ENCODE measurements at places on chromosomes 1 and 21. TPM values are rescaled to one million over a fixed set of nuclear protein-coding genes. Genes with fewer than 3 reads are reported as not detected.

GRCh38 chr1:109615879-109616278 lies 3.5 kb downstream of the GNAT2 start:
- no peak overlapping the region for H3K27ac ChIP-seq
- H3K27me3 ChIP-seq, result no peaks in the 10 kb centered on the region
- no peak overlapping the region for H3K4me3 ChIP-seq
- DNase-seq, result no peak
- H3K4me1 ChIP-seq, result peaks cover 8% of the 10 kb centered on the region
- H3K36me3 ChIP-seq, result no peaks in the 10 kb centered on the region

GRCh38 chr1:182446033-182446669 lies 3.8 kb upstream of the RGSL1 start:
- no peaks in the 10 kb centered on the region for H3K4me1 ChIP-seq
- no peak overlapping the region for H3K27ac ChIP-seq
- no peak for DNase-seq
- no peak overlapping the region for H3K4me3 ChIP-seq
- H3K36me3 ChIP-seq, result no peaks in the 10 kb centered on the region

DNA sequence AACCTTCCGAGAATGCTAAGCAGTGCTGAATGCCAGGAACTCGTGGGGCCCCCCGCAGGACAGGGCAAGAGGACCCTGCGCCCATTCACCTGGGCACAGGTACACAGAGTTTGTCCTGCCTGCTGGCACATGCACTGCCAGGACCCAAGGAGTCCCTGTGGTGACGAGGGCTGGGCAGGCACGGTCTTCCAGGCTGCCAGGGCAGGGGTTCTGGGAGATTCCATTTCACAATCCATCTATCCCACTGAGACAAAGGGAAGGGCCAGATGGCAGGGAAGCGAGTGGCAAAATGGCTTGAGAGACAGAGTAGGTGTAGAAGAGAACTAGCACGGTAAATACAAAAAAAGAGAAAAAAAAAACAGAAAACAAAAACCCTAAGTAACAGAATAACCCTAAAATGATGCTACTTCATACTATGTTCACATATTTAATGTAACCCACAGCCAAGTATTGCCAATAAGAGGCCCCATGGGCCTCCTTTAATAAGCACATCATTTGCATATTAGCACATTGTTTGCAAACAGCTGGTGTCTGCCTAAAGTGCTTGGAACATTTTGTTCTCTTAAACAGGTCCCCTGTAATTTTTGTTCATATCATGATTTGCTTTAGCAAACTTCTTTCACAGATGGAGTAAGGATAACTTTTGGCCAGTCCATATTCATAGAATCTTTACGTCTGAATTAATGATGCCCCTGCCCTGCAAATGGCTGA lies 83.8 kb downstream of the STUM start:
- H3K27me3 ChIP-seq, result no peaks in the 10 kb centered on the region
- DNase-seq, result no peak
- H3K4me3 ChIP-seq, result no peak overlapping the region
- no peaks in the 10 kb centered on the region for H3K4me1 ChIP-seq
- H3K36me3 ChIP-seq, result no peaks in the 10 kb centered on the region

Gene DYRK3
- 7.8 TPM for total RNA-seq

GRCh38 chr1:14686701-14687100 lies 88.2 kb downstream of the KAZN start:
- H3K4me1 ChIP-seq, result no peaks in the 10 kb centered on the region
- DNase-seq, result no peak
- H3K36me3 ChIP-seq, result no peaks in the 10 kb centered on the region
- no peak overlapping the region for H3K27ac ChIP-seq
- H3K27me3 ChIP-seq, result no peaks in the 10 kb centered on the region

Gene S100B
- total RNA-seq, result 25.6 TPM

Gene HCN3
- 2.3 TPM for total RNA-seq

Gene TSTD1
- 217 TPM for total RNA-seq

Gene NBPF19
- 42.6 TPM for total RNA-seq

Gene ASB17
- total RNA-seq, result not detected

Gene MINDY1
- 26.5 TPM for total RNA-seq

GRCh38 chr21:46207006-46207919 lies 21.3 kb downstream of the LSS start:
- DNase-seq, result peak; percentile 34
- H3K36me3 ChIP-seq, result peaks cover 11% of the 10 kb centered on the region
- H3K4me1 ChIP-seq, result no peaks in the 10 kb centered on the region
- H3K27ac ChIP-seq, result no peak overlapping the region

Gene WDR26
- total RNA-seq, result 88.5 TPM

Gene SERTAD4
- 47.9 TPM for total RNA-seq

- no peak overlapping the region for H3K27ac ChIP-seq
- no peak for DNase-seq
- no peaks in the 10 kb centered on the region for H3K36me3 ChIP-seq
Measured at GRCh38 chr1:186463926-186464325, 3.0 kb upstream of the PDC start.

- H3K27ac ChIP-seq, result no peak overlapping the region
- no peaks in the 10 kb centered on the region for H3K4me1 ChIP-seq
- DNase-seq, result no peak
- H3K4me3 ChIP-seq, result no peak overlapping the region
- H3K27me3 ChIP-seq, result no peaks in the 10 kb centered on the region
Measured at GRCh38 chr1:226360106-226360746, 47.7 kb downstream of the PARP1 start.

Gene HUNK
- 0.32 TPM for total RNA-seq

- no peaks in the 10 kb centered on the region for H3K36me3 ChIP-seq
- no peaks in the 10 kb centered on the region for H3K27me3 ChIP-seq
- no peak for DNase-seq
- no peaks in the 10 kb centered on the region for H3K4me1 ChIP-seq
- no peak overlapping the region for H3K27ac ChIP-seq
- no peak overlapping the region for H3K4me3 ChIP-seq
Measured at GRCh38 chr1:157882580-157882979, 41.0 kb upstream of the CD5L start.

GRCh38 chr1:208242146-208242545 lies 2.0 kb downstream of the PLXNA2 start:
- H3K27me3 ChIP-seq, result no peaks in the 10 kb centered on the region
- no peak for DNase-seq
- H3K4me1 ChIP-seq, result no peaks in the 10 kb centered on the region

Gene PKP1
- 22.5 TPM for total RNA-seq

DNA sequence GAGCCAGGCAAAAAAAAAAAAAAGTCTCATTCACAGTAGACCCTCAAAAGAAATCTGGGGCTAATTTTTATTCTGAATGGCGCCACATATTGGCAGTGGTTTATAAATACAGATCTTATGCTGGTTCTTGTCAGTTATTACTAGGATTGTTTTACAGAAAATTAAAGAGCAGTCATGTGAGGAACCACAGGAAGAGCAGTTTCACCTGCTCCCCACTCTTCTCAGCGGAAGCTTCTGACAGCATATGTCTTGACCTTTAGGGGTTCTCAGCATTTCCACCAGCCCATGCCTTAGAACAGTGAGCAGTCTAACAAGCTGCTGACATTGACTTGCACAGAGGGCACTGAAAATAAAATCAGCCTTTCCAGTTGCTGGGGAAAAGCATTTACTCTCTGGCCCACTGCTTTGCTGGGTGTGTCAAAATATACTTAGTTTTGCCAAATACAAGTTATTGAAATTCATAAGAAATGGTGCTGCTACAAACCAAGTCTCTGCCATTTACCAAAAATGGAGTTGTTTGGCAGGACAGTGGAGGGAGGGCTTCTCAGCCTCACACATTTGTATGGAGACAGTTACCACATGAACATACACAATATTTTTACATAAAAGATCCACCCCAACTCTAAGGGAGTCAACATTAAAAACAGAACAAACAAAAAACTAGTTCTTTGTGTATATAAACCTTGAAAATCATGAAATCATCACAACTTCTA lies 144.2 kb downstream of the SYT2 start:
- no peaks in the 10 kb centered on the region for H3K4me1 ChIP-seq
- no peaks in the 10 kb centered on the region for H3K36me3 ChIP-seq
- peak overlapping the region; percentile 41 for H3K27ac ChIP-seq
- no peaks in the 10 kb centered on the region for H3K27me3 ChIP-seq

Gene SMG7
- 43.3 TPM for total RNA-seq

Gene GLIS1
- total RNA-seq, result 0.59 TPM
